ENCODE measurements at places on chromosomes 12 and 14.

- DNase-seq: no peak
These were observed 582.5 kb upstream of the MGAT4C start for GRCh38 chr12:86838711-86839110.

DNA sequence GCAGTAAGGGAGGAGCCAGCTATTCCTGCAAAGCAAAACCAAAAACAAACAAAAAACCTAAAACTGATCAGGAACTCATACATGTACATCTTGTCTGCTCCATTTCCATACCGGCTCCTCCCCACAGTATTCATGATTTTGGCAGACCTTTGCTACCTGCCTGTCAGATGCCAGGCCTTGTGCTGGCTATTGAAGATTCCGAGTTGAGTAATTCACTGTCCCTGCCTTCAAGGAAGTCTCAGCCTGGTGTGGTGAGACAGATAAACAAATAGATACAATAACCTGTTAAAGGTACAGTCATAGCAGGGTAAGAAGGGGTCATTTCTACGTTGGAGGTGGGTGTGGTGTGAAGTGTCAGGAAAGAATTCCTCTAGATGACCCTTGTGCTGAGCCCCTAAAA is 42.7 kb downstream of the SUSD6 start:
- DNase-seq: no peak

- no peak for DNase-seq
These were observed 9.4 kb downstream of the ZBTB39 start for GRCh38 chr12:56996793-56997545.

DNA sequence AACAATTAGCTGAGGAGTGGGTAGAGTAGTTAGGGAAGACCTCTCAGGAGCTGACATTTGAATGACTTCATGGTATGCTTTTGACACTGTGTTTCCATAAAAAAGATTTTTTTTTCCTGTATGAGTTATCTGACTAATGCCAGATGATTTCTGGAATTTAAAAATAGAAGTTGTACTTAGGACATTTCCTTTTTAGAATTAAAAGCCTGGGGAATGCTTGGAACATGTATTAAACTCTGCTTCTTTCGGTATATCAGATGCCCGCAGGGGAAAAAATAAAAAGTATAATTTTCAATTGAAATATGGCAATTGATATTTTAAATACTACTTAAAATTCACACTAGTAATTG is 41.1 kb downstream of the BRMS1L start:
- DNase-seq: no peak

DNA sequence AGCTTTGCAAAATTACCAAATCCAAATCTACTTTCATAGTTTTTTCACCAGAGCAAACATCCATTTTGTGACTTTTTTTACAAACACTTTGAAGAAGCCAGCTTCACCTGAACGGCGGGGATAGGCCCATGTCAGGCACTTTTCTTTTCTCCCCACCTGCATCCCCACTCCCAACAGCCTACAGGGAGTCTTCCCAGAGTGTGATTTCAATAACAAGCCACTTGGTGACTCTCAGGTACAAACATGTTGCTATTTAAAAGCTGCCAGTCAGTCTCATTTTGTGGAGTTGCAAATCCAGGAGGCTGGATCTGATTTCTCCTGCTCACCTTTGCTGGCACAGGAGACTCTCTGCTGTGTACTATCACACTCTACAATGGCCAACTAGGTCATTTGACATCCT is 285.5 kb downstream of the KCNH5 start:
- DNase-seq: no peak

DNA sequence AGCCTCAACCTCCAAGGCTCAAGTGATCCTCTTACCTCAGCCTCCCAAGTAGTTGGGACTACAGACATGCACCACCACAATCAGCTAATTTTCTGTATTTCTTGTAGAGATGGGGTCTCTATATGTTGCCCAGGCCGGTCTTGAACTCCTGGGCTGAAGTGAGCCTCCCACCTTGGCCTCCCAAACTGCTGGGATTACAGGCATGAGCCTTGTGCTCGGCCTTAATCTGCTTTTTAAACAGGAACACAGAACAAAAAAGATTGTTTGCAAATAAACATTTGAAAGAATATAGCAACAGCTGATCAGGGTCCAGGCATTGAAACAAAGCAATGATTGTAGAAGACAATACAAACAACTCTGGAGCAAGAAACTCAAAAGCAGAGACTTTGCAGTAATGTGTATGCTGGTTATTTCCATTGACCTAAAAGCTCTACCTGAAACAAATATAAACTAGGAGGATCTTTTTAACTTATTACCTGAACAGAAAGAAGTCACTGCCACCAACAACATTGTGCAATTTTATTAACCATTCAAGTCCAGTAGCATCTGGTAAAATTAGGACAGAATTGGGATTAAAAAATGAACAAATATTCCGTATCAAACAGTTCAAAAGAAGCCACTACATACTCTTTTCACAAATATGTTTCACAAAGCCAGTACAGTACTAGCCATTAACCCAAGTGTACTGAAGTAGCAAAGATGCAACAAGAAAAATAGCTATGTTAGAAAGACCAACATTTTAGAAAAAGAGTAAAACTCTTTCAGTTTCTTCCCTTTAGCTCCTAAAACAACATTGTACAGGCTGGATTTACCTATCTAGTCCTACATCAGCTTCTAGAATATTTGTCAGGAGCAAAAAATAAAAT is 14.2 kb downstream of the AMN1 start:
- no peak for DNase-seq

DNA sequence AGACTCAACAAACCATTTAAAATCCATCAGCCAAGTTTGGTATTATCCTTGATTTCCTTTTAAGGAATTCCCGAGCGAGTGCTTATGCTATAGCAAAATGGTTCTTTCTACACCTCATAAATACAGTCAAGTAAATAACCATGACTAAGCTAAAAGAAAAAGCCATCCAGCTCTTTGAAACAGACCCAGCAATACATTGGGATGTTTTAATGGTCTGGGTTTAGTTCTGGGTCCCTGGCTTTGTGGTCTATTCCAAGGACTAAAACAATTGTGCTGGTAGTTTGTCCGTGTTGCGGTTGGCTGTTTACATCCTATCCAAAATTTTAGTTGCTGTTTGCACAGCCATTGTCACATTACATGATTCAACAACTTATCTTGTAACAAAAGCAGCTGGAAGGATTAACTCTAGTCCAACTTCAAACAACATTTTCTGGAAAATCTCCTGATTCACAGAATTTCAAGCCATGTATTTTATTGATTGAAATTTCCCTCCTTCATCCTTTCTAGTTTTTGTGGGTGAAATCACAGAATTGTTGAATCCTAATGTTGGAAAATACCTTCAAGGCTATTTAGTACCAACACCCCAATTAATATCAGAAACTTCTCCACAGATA is 19.6 kb downstream of the KLRB1 start:
- DNase-seq: no peak

DNA sequence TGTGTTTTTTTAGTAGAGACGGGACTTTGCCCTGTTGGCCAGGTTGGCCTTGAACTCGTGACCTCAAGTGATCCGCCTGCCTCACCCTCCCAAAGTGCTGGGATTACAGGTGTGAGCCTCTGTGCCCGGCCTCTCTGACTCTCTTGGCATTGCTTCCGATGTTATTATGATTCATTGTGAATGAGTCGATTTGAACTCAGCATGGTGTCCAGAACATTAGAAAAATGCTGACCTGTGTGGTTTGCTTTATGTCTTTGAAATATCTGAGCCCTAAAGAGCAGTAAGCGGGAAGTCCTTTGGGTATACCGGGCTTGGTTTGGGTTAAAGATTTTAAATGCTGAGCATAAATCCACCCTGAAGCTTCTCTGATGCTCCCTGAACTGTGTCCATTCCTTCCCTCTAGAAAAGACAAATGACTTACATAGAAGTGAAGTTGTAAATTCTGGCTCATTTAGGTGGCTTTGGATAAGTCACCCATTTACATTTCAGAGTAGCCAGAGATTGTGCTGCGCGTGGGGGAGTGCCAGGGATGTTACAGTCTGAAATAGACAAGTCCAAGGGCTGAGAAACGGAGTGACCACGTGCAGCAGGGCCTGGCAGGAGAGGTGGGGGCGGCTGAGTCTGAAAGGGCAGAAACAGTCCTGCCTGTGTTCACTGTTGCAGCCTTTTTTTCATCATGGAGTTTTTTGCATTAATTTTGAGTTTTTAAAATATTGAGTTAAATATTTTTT is 39.6 kb downstream of the SLC15A4 start:
- no peak for DNase-seq

GRCh38 chr14:69317102-69317755 is 57.3 kb downstream of the GALNT16 start:
- DNase-seq: peak; percentile 96

DNA sequence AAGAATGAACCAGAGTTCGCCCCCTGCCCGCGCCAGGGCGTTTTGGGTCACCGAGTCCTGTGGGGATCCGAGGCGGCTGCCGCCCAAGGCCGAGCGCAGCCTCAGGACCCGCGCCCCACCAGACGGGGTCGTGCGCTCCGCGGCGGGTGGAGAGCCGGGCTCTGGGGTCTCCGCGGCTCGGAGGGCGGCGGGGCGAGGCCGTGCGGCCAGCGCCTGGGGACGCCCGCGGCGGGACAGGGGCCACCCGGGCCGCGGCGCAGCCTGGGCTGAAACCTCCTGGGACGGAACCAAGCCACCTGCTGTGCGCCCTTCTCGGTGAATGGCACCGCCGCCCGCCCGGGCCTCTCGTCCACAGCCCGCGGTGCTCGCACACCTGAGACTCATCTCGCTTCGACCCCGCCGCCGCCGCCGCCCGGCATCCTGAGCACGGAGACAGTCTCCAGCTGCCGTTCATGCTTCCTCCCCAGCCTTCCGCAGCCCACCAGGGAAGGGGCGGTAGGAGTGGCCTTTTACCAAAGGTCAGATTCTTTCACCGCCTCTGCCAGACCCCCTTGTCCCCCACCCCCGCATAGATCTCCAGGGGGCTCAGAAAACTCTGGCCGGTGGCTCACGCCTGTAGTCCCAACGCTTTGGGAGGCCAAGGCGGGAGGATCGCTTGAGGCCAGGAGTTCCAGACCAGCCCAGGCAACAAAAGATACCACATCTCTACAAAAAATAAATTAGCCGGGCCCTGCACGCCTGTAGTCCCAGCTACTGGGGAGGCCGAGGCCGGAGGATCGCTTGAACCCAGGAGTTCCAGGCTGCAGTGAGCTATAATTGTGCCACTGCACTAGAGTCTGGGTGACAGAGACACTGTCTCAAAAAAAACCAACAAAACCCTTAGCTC is 901 bp downstream of the B3GNT4 start:
- DNase-seq: no peak

DNA sequence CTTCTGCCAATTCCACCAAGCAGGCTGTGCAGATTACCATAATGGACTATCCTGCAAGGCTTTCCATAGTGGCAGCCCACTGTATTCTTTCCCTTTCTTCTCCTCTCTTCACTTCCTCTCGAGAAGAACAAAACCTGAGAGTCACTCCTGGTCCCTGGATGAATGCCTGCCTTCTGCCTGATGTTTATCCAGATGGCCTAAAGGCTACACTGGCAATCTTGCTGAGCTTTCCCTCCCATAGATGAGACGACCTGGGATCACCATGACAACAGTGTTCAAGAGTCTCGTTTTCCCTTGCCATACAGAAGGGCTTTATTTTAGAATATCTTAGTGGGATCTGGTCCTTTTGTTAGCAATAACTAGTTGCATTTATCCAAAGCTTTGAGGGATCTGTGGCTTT is 142.3 kb downstream of the RTN1 start:
- no peak for DNase-seq

DNA sequence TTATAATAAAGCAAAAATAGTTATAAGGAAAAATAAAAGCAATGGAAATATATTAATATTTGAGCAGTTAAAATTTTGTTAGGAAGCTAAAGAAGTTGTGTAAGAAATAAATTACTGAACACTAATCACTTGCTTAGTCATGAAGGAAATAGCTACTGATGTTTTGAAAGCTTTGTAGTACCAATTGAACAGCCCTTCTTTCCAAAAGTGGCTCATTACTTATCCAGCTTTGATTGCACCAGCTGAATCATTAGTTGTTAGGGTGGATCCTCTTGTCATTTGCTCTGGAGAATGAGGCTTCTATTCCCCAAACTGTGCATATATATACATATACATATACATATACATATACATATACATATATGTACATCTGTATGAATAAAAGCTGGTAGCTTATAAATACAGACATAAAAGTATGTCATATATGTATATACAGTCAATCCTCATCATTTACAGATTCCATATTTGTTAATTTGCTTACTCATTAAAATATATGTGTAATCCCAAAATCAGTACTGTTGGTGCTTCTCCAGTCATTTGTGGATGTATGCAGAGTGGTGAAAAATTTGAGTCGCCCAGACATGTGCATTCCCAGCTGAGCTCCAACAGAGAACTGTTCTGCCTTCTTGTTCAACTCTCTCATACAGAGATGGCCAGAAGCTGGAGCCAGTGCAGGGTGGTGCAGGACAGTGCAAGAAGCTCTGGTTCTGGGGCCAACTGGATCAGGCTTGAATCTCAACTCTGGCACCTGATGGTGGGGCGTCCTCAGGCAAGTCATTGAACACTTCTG is 214.1 kb downstream of the RPAP3 start:
- DNase-seq: no peak

- DNase-seq: no peak
These were observed 53.7 kb downstream of the GPR68 start for GRCh38 chr14:91190853-91191252.

- no peak for DNase-seq
These were observed 27.4 kb upstream of the STON2 start for GRCh38 chr14:81427348-81428058.

- DNase-seq: no peak
These were observed 848.0 kb upstream of the USP15 start for GRCh38 chr12:61412201-61412600.

- no peak for DNase-seq
These were observed 18.0 kb upstream of the TCP11L2 start for GRCh38 chr12:106284358-106285105.

GRCh38 chr12:66232263-66232662 is 43.2 kb downstream of the IRAK3 start:
- DNase-seq: no peak

DNA sequence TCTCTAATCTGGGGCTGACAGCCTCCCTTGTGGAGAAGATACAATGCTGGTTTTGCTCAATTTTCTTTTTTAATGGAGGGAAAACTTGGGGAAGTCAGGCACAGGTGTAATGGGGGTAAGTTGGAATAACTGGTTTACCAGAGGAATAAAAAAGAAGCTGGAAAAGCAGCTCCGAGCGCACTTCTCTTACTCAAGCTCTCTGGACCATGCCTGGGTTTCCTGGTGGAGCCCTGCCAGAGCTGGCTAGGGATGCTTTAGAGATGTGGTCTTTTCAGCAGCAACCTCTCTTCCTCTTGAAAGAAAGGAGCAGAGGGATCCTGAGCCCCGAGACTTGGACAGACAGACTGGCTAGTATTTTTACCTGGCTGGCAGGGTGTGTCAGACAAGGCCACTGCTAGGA is 3.9 kb upstream of the KCNA5 start:
- no peak for DNase-seq

DNA sequence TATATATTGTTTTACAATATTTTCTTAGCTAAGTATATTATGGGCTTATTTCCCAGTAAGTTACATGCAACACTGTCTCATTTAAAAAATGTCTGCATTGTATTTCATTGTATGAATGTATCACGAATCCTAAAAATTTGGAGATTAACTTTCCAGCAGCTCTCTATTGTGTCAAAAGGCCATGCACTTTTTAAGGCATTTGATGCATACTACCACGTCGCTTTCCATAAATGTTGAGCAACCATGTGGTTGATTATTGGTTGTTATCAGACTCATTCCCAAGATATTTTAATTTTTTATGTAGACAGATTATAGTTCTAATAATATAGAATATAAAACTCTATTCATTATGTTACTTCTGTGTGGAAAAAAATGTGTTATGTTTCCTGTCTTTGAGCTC is 79.9 kb downstream of the SMOC1 start:
- DNase-seq: no peak
